ENCODE measurements at places on chromosomes 3 and 15.

GRCh38 chr3:41436983-41437382 lies 237.7 kb downstream of the CTNNB1 start:
- DNase-seq: no peak

DNA sequence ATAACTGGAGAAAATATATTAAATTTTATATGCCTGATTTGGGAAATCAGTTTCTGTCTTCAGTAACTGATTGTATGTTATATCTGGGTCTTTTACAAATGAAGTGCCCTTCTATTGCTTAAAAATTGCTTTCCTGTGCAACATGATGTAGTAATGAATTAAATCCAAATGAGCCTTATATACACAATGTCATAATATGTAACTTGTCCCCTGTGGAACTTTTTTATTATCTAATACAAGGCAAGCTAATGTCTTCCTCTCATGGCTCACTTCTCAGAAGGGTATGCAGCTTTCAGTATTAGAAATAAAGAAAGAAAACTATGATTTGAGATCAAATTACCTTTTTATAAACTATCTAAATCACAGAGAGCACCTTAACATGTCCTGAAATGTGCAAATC lies 248.9 kb downstream of the NAALADL2 start:
- no peak for DNase-seq

- DNase-seq: no peak
Observed at GRCh38 chr3:180802837-180803236, 109.6 kb upstream of the FXR1 start.

DNA sequence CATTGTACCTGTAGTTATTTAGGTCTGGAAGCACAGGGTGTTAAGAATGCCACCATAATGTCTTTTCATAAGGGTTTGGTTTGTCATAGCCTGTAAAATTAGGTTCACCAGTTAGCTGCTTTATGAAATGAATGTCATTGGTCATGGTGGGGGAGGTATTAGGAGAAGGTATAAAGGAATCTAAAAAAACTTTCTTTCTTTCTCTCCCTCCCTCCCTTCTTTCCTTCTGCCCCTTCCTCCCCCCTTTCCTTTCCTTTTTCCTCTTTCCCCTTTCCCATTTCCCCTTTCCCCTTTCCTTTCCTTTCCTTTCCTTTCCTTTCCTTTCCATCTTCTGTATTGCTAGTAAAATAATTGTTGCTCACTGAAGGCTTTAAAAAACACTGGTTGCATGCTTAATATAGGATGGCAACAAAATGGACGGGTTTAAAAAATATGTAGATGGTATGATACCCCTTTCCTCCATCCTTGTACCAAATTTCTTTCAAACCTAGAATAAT lies 9.6 kb downstream of the ATP2C1 start:
- DNase-seq: no peak

DNA sequence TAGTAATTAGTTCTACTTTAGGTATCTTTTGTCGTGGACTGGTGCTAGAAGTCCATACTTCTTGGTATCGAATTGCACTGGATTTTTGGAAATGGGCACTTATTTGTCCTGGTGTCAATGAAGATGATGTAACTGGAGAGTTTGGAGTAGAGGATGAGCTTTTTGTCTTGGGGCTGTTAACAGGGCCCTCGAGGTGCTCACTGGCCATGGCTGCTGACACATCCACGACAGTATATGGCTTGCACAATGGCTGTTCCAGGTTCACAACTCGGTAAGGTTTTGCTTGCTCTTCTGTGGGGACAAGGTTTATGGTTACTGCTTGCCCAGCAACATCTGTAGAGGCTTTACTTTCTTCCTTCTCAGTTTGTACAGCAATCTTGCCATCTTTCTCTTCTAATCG lies 109.4 kb upstream of the TSPAN3 start:
- no peak for DNase-seq
